Fibroblast of villous mesenchyme (primary cell): ENCODE measurements at places on chromosomes 2 and 18. TPM values are rescaled to one million over a fixed set of nuclear protein-coding genes. Genes with fewer than 3 reads are reported as not detected.

DNA sequence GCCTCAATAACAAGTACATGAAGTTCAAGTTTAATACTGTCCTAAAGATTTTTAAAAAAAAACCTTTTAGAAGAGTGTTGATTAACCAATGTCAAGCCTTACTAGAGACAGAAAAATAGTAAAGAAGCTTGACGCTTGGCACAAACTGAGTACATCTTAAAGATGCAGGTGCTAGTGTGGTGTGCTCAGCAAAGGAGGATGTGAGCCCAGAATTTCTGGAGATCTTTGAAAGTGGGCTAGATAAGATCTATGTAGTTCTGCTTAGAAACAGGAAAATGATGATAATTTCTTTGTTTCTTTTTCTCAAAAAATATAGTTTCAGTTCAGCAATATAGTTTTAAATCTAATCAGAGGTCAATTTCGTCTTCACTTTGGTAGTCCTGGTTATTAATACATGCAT lies 118.3 kb upstream of the KLHL14 start:
- DNase-seq: no peak

The BOLL gene
- total RNA-seq: not detected in 2 replicates

DNA sequence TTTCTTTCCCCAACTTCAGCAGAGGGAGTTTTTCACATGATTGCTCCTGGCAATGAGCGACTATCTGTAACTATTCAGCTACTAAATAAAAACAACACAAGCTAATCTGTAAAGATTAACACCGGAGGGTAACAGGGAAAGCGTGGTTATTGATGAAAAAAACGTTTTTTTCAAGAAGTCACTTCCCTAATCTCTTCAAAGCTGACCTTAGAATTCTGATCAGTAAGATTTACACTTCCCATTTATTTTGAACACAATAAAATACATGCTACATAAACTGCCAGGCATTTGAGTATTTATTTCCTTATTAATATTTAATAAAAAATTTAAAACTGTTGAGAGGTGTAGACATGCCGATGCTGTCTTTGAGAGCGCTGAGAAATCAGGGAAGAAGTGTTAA lies 207.4 kb upstream of the HDAC4 start:
- no peak for DNase-seq

- DNase-seq: no peak
Observed at GRCh38 chr2:27221166-27221565, 4.0 kb downstream of the CAD start.

DNA sequence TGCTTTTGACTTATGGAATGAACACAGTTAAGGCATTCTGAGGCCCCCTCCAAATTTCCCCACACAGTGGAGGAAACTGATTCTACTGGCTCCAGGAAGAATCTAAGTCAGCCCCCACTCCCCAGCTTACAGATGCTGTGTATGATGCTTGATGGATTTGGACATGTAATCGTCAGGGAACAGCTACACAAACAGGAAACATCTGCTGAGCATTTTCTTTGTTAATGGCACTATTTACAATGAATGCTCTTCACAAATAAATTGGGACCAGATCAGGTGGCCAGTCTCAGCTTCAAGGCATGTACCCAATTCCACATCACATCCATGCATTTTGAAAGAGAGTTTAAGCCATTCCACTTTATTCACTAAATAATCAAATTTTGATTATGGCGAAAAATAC lies 562.3 kb downstream of the SOX11 start:
- no peak for DNase-seq

The SPC25 gene
- total RNA-seq: 2.9 and 7.3 TPM in 2 replicates

DNA sequence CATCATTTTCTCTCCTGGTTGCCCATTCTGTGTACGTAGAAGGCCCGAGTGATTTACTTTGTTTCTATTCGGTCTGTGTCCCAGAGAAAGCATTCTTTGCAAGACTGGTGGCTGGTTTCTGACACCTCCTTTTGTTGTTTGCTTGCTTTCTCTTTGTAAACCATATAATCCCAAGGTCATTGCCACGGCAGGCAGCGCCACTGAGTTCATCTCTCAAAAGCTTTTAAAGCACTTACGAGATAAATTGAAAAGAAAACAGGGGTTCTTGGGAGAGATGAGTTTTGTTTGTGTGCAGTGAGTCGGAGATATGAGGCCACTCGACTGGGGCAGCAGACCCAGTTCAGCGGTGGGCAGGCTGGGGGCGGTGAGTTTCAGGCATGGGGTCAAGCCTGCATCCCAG lies 137.6 kb downstream of the NCK2 start:
- no peak for DNase-seq

- DNase-seq: peak; percentile 82
Observed at GRCh38 chr2:12169721-12170120, 423.3 kb downstream of the LPIN1 start.

GRCh38 chr2:3420769-3421397 lies 41.4 kb downstream of the TRAPPC12 start:
- peak; percentile 16 for DNase-seq

- no peak for DNase-seq
Observed at GRCh38 chr2:202844656-202845055, 26.9 kb downstream of the ICA1L start.

- DNase-seq: no peak
Observed at GRCh38 chr2:70280242-70280798, 13.2 kb downstream of the SNRPG start.

The PLGLB1 gene
- 0.32 and 3.0 TPM in 2 replicates for total RNA-seq

GRCh38 chr2:128801576-128801975 lies 482.9 kb upstream of the HS6ST1 start:
- no peak for DNase-seq

DNA sequence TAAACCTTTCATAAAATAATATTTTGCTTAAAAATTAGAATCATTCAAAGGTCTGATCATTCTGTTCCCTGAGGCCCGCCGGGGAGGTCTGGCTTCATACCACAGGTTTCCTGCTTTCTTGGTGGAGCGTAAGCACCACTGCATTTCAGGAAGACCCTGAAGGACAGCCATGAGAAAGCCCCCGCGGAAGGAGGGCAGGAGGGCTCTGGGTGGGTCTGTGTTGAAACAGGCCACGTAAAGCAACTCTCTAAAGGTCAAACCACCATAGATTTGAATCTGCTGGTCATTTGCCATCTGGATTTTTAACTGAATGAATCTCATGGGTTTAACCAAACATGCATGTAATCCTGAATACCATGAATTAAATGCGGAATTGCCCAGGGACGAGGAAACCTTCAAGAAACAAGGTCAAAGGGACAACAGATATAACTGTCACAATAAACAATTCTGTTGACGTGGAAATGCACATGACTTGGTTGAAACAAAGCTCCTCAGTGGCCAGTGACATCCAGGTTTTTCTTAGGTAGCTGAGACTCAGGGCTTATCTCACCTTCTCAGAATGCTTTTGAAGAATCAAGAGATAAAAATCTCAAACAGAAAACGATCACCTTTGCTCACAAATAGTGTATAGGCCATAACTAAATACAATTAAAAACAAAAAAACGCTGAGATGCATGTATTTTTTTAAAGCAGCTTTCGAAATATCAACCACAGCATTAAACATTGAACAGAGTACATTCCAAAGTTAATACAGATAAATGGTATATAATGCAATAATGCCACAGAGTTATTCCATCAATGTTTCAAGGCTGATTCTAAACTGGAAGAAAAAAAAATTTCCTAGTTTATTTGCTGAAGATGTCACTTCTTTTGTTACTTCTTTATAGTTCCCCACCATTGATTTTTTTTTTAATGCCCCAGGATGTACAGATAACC lies 193.2 kb downstream of the BCL2 start:
- DNase-seq: no peak

GRCh38 chr18:45166836-45167551 lies 448.3 kb upstream of the SLC14A2 start:
- DNase-seq: peak; percentile 95

The FEZ2 gene
- total RNA-seq: 53.1 and 56.6 TPM in 2 replicates

DNA sequence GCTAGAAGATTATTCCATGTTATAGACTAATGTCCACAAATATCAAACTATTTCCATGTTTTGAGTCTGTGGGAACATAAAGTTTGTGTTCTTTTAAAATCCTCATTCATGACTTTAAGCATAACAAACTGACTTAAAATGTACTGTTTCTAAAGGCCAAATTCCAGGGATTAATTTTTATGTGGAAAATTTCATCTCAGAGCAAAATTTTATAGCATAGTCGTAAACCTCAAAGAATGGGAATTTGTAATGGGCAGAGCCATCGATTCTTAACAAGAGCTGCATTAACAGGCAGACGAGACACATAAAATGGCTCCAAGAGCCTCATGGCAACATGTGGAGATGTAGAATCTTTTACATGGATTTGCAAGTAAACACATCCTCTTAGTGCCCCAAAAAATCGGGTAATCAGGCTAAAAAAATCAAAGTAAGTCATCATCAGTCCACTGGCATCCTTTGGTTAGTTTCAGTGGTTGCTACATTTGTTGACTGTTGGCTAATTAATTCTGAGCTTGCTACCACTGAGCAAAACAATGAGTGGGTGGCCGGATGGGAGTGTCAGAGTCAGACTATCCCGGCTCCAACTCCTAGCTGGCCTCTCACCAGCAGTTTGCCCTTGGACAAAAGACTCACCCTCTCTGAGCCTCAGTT lies 119.6 kb downstream of the FAM210A start:
- DNase-seq: peak; percentile 57

GRCh38 chr2:26970928-26971627 lies 641 bp downstream of the MAPRE3 start:
- DNase-seq: peak; percentile 25

DNA sequence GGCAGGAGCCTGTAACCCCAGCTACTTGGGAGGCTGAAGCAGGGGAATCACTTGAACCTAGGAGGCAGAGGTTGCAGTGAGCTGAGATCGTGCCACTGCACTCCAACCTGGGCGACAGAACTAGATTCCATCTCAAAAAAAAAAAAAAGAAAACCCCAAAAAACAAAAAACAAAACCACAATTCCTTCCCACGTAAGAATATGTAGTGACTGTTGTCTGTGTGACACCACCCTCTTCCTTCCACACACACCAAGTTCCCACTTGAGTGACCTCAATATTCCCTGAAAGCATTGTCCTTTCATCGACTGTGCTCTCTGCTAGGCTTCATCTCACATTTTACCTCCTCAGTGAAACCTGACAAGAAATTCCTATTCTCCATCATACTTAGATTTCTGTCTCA lies 8.8 kb upstream of the THADA start:
- DNase-seq: no peak

DNA sequence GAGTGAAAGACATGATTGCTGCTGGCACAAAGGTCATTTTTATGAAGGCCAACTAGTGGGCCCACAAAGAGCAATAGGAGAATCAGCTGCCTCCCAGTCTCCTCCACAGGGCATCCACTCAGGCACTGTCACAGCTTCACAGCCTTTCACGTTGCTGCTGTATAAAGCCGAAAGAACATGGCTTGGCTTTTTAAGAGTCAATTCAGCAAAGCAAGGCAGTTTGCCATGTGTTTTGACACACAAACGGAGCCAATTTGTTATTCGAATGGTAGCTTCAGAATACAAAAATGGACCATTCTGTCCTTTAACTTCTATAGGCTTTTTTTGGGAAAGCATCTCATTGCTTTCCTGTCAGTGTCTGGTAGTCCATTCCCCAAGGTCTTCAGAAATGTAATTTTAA lies 283.4 kb upstream of the PARD3B start:
- DNase-seq: no peak

DNA sequence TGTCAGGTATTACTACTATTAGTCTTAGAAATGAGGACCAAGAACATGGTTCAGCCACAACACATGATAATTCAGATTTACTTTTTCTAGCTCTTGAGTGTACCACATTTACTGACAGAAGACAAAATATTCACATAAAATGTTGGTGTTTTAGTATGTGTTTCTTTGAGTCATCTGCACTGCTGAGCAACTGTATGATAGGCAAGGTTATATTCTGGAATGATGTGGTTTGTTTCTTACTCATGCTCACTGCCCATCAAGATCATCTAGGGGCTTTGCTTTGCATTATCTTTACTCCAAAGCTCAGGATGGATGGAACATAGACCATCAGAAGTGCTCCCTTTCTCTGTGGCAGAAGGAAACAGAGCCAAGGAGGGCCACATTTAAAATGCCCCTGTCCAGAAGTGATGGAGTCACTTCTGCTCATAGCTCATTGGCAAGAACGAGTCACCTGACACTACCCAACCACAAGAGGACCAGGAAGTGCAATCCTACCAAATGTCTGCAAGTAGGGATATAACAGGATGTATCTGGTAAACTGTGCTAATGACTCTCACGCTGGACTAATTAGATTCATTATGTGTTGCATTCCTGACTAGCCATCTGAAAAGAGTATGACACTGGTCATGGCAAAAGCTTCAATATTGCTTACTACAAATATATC lies 81.5 kb downstream of the DIS3L2 start:
- DNase-seq: no peak

The DYNAP gene
- total RNA-seq: not detected in 2 replicates

The DAW1 gene
- 0.64 TPM in 1 of 2 replicates, not detected in the other for total RNA-seq

The NOL4 gene
- total RNA-seq: not detected in 2 replicates

GRCh38 chr2:74345272-74345943 lies 2.2 kb upstream of the SLC4A5 start:
- DNase-seq: no peak

GRCh38 chr2:134703426-134703825 lies 15.4 kb downstream of the TMEM163 start:
- no peak for DNase-seq

DNA sequence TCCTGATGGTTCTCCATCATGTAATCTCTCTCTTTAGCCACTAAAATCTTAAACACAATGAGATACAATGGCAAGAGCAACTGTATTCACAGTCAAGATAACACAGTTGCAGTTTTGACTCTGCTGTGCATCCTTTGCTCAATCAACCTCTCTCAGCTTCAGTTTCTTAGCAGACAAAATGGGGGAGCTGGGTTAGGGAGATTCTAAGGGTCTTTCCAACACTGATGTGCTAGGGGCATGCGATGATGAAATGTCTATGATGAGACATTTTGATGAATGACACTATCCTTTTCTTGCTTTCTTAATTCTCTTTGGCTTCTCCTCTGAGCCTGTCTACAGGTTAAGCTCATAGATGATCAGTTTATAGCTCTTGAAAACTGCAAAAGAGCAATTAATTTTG lies 1.1 kb downstream of the SERPINB10 start:
- no peak for DNase-seq

The PXDN gene
- 296 and 372 TPM in 2 replicates for total RNA-seq

DNA sequence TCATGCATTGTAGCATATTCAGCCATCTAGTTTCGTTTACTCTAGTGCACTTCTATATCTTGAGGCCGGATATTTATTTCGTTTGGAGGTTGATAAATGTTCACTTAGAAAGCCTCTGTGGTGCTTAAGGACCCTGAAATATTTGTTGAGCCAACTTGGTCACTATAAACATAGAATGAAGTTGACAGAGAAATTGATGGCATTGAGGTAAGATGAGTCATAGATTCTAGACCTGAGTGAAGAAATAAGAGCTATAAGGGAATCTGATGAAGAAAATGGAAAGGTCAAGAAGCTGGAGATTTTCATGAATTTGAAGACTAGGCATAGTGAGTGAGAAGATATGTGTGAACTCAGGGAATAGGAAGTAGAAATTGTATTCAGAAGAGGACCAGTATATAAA lies 35.9 kb downstream of the EPC2 start:
- no peak for DNase-seq

DNA sequence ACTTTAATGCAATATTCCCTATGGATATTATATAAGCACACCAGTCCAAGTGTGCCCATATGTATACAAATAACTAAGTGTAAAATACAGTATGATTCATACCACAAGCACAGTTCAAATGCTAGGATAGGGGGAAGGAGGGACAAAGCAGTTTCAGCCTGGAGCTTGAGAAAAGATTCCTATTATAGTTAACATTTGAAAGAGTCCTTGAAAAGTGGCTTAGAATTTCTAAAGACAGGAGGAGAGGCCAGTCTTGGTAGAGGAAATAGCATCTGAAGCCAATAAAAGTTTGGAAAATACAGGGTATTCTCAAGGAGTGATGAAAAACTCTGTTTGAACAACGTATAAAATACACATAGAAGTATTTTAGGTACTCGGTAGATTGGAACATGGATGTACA lies 173.4 kb upstream of the CWC22 start:
- DNase-seq: no peak
